ENCODE measurements at places on chromosomes 4 and X. TPM values are rescaled to one million over a fixed set of nuclear protein-coding genes. Genes with fewer than 3 reads are reported as not detected.

DNA sequence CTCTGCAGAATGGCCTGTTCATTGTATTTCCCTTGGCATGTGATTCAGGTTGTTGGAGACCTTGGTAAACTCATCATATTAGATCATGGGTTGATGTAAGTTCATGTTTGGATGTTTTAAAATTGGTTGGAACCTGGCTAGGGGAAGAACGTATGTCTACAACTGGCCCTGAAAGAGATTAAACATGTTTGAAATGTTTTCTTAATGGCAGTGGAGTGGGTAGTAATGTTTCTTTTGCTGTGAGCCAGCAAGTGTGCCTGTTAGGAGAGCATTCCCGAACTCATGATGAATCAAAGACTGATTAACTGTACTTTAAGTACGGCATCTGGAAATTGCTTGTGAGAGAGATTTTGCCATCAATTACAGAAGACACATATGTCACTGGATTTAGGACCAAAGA lies 44.5 kb upstream of the SLC4A4 start:
- H3K27ac ChIP-seq, result no peak overlapping the region
- H3K27me3 ChIP-seq, result no peaks in the 10 kb centered on the region
- no peaks in the 10 kb centered on the region for H3K4me1 ChIP-seq
- H3K4me3 ChIP-seq, result no peak overlapping the region
- no peak for DNase-seq

DNA sequence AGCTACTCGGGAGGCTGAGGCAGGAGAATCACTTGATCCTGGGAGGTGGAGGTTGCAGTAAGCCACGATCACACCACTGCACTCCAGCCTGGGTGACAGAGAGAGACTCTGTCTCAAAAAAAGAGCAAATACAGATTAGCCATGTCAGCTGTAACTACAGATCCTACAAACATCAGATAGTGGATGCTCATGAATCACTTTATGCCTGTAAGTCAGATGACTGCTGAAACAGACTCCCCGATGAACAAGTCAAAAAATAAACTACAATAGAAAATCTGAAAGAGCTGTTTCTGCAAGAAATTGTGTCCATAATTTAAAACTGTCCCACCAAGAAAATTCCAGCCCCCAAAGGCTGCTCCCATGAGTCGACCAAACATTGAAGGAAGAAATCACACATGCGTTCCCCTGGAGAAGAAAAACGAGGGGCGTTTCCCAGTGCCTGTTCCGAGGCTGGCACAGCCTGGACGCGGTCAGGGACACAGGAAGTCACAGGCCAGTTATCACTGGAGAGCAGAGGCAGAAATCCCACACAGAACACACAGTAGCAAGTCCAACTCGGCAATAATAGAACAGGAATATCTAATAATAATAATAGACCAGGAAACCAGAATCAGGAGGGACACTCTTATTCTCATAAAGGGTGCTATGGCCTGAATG lies 30.0 kb upstream of the GTPBP6 start:
- H3K4me3 ChIP-seq, result no peak overlapping the region
- DNase-seq, result no peak
- H3K27ac ChIP-seq, result no peak overlapping the region

DNA sequence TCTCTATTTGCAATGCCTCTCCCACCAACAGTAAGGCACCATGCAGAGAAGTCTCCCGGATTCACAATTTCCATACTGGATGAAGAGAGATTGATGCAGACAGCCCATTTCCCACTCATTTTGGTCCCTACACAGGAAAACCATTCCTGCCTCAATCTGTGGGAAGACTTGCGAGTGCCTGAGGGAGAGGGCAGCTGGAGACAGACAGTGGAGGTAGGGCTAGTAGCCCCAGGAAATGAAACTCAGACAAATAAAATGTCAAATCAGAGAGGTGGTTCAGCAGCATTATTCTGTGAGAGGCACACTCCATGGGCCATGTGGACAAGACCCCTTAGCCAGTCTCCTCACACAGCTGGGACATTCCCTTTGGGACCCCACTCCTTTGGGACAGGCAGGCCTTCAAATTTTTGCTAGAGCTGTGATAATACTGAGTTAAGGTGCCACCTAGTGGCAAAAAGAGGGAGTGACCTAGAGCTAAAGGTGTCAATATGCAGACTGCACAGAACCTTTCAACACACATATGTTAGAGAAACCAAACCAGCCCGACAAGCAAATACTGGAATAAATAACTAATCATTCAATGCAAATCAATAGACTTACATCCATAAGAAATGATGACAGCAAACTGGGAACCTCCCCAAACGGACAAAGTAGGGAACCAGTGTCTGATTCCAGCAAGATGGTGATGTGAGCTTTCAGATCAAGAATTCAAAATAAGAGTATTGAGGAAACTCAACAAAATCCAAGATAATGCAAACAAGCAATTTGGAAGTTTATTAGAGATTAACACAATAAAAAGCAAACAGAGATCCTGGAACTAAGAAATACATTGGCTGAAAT lies 1865.3 kb upstream of the AGA start:
- no peaks in the 10 kb centered on the region for H3K27me3 ChIP-seq
- H3K4me3 ChIP-seq, result no peak overlapping the region
- no peaks in the 10 kb centered on the region for H3K36me3 ChIP-seq
- DNase-seq, result no peak
- no peaks in the 10 kb centered on the region for H3K4me1 ChIP-seq
- no peak overlapping the region for H3K27ac ChIP-seq

- peak overlapping the region; percentile 75 for H3K4me3 ChIP-seq
- peak; percentile 11 for DNase-seq
- H3K4me1 ChIP-seq, result peaks cover 24% of the 10 kb centered on the region
- H3K27me3 ChIP-seq, result no peaks in the 10 kb centered on the region
- H3K36me3 ChIP-seq, result no peaks in the 10 kb centered on the region
These were observed 829 bp downstream of the ELOVL6 start for GRCh38 chr4:110197529-110198042.

GRCh38 chr4:75881476-75881875 lies 20.8 kb downstream of the PPEF2 start:
- DNase-seq, result no peak
- no peak overlapping the region for H3K27ac ChIP-seq
- H3K27me3 ChIP-seq, result no peaks in the 10 kb centered on the region

DNA sequence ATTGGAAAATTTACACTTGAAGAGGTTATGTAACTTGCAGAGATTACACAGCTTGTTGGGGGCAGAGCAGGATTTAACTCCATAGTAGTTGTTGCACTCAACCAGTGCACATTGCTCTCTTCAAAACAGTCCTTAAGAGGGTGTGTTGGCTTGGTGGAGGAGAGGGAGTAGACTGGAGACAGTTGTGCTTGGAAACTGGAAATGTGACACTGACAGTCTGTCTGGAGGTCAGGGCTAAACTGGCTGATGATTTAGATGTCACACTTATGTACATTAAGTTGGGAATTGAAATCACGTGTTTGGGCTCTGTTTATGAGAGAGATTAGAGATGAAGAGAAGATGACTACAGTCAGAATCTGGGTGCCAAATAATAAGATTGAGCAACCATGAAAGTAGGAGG lies 32.9 kb downstream of the CCSER1 start:
- H3K4me3 ChIP-seq, result no peak overlapping the region
- no peaks in the 10 kb centered on the region for H3K27me3 ChIP-seq
- DNase-seq, result no peak
- no peaks in the 10 kb centered on the region for H3K36me3 ChIP-seq
- no peaks in the 10 kb centered on the region for H3K4me1 ChIP-seq

GRCh38 chrX:116499780-116500179 lies 37.0 kb upstream of the CT83 start:
- no peaks in the 10 kb centered on the region for H3K36me3 ChIP-seq
- no peaks in the 10 kb centered on the region for H3K27me3 ChIP-seq
- H3K4me3 ChIP-seq, result no peak overlapping the region
- H3K4me1 ChIP-seq, result no peaks in the 10 kb centered on the region
- no peak for DNase-seq

The MFAP3L gene
- 0.10 TPM for polyA plus RNA-seq

DNA sequence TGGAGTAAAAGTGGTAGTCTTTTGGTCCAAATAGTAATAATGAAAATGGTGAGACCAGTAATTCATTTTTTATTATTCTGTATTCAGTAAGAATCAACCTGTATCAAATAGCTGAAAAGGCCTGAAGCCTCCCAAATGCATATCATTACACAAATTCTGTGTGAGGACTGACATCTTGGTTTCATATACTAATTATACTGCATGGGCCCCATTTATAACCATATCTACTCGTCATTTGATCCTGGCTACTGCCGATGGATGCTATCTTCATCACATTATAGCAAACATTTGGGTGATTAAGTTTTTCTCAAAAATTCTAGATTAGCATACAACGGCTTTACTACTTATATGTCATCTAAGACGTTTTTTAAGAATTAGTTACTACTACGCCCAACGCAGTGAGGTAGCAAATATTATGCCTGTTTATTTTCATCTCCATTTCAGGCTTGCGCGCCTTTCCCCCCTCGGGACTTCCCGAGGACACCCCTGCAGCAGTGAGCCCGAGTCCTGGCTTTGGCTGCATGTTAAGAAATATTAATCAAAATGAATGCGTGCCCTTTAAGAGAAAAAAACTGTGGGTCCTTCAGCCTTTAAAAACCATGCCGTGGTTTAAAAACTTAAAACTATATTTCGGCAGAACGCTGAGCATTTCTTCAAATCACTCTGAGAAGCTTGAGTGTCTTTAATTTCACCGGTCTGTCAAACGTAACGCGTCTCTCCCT lies 814 bp upstream of the MMAA start:
- no peaks in the 10 kb centered on the region for H3K27me3 ChIP-seq
- peak overlapping the region; percentile 95 for H3K27ac ChIP-seq
- H3K4me3 ChIP-seq, result peak overlapping the region; percentile 85
- peaks cover 26% of the 10 kb centered on the region for H3K4me1 ChIP-seq

GRCh38 chrX:17214962-17215361 lies 160.0 kb upstream of the NHS start:
- H3K27ac ChIP-seq, result no peak overlapping the region
- H3K27me3 ChIP-seq, result no peaks in the 10 kb centered on the region
- H3K36me3 ChIP-seq, result no peaks in the 10 kb centered on the region
- DNase-seq, result no peak
- no peaks in the 10 kb centered on the region for H3K4me1 ChIP-seq
- H3K4me3 ChIP-seq, result no peak overlapping the region

DNA sequence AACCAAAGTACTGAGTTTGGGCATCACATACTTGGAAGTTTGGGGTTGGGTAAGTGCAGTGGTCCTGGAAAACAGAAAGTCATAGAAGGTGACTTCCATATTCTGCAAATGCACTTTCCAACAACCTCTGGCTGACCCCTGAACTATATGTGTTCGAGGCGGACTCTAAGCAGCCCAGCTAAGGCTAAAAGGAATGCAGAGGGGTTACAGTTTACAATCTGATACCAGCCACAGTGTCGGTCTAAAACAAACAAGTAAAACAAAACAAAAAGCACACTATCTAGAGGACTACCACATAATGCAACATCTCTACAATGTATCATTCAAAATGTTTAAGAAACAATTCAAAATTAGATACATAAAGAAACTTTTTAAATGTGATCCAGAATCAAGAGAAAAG lies 185.6 kb downstream of the ADAMTS3 start:
- no peaks in the 10 kb centered on the region for H3K27me3 ChIP-seq
- DNase-seq, result no peak
- H3K4me3 ChIP-seq, result no peak overlapping the region
- no peaks in the 10 kb centered on the region for H3K4me1 ChIP-seq
- H3K27ac ChIP-seq, result no peak overlapping the region

- no peak for DNase-seq
- H3K27ac ChIP-seq, result no peak overlapping the region
- H3K27me3 ChIP-seq, result no peaks in the 10 kb centered on the region
- no peak overlapping the region for H3K4me3 ChIP-seq
- no peaks in the 10 kb centered on the region for H3K4me1 ChIP-seq
- H3K36me3 ChIP-seq, result no peaks in the 10 kb centered on the region
These were observed 662.1 kb upstream of the DIPK2B start for GRCh38 chrX:45862801-45863200.

DNA sequence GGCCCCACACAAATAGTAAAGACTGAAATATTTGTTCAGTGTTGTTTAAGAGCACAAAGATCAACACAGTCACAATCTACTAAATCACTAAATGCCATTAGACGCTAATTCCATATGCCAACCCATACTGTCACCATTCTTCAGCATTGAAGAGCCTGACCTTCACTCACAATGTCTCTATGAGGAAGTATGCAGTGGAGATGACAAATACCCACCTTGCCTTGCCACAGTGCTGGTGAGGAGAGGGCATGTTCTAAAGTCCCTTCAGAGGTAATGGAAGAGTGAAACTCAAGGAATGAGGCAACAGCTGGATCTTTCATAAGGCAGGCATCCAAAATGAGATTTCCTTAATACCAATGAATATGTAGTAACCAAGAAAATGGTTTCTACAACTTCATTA lies 50.4 kb downstream of the FRMD7 start:
- H3K27ac ChIP-seq, result no peak overlapping the region
- DNase-seq, result no peak
- H3K4me3 ChIP-seq, result no peak overlapping the region
- H3K27me3 ChIP-seq, result no peaks in the 10 kb centered on the region
- no peaks in the 10 kb centered on the region for H3K4me1 ChIP-seq

DNA sequence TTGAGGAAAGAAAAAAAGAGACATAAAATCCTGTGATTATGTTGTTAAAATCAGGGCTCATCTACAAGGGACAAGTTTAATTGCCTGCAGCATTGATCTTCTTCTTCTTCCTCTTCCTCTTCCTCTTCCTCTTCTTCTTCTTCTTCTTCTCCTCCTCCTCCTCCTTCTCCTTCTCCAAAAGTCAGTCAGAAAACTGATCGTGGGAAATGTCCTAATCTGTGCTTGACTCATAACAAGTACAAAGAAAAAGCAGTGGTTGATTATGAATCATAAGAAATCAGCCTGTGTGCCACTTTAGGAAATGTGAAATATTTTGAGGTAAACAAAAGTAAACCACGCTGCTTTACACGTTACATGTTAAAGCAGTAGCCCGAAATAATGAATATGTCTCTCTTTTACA lies 2.7 kb upstream of the ATP10D start:
- no peak overlapping the region for H3K4me3 ChIP-seq
- H3K27me3 ChIP-seq, result no peaks in the 10 kb centered on the region
- H3K4me1 ChIP-seq, result peaks cover 18% of the 10 kb centered on the region
- H3K27ac ChIP-seq, result no peak overlapping the region
- no peak for DNase-seq
- H3K36me3 ChIP-seq, result no peaks in the 10 kb centered on the region

DNA sequence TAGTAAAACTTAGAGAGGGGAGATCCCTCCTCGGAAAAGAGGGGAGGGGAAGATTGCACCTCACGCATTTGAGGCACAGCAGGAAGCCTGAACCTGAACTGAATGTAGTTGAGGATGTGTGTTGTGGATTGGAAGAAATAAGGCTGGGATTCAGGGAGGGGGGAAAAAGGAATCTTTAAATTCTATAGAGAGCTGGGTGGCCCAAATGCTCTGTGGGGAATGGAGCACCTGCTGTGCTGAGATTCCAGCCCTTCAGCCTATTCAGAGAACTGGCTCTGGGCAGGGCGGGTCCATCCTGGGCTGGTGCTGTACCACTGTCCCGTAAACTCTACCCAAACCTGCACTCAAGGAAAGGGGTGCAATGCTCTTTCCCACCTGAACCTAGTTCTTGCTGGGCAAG lies 4.1 kb downstream of the FOXO4 start:
- H3K4me1 ChIP-seq, result peaks cover 58% of the 10 kb centered on the region
- no peaks in the 10 kb centered on the region for H3K27me3 ChIP-seq
- DNase-seq, result no peak
- no peak overlapping the region for H3K4me3 ChIP-seq
- H3K36me3 ChIP-seq, result no peaks in the 10 kb centered on the region
